Sciatic nerve (tissue), 2 donors: ENCODE measurements at places on chromosomes 4 and X.

GRCh38 chr4:185464183-185464582 lies 7.3 kb downstream of the CCDC110 start:
- no peak for DNase-seq

GRCh38 chrX:154661899-154662298 lies 8.5 kb upstream of the CTAG2 start:
- DNase-seq, result no peak

GRCh38 chr4:148254621-148255343 lies 187.4 kb downstream of the NR3C2 start:
- no peak for DNase-seq

- no peak for DNase-seq
These were observed 264.8 kb upstream of the LDB2 start for GRCh38 chr4:17163156-17163771.

GRCh38 chr4:6381571-6382123 lies 90.8 kb downstream of the PPP2R2C start:
- no peak for DNase-seq

DNA sequence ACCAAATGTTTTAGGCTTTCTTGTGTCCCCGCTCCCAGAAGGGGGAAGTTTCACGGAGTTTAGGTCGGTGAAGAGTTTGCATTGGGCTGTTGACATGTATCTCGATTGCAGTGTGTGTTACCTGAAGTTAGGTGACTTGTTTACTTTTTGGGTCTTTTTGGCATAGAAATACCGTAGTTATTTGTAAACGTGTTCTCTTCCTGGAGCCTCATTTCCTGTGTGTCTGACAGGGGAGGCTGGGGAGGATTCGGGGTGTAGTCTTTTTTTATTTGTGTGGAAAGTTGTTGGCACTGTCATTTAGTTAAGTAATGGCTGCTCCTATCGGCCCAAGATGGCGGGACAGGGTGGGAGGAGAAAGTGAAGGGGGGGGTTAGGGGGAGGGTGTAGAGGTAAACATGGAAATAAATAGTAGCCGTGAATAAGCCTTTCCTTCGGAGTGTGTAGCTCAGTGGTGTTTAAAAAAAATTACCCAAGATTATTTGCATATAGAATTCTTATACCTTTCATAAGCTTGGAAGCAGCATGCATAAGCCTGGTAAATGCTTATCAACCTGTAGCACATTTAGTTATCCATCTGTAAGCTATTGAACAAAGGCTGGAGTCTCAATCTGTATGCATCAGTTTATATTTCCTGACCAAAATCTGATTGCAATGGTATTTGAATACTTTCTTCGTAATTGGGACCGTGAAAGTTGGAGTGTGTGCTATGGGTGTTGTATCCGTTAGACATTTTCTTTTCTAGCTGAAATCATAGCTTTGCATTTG lies 1.6 kb downstream of the KDM6A start:
- DNase-seq, result no peak

DNA sequence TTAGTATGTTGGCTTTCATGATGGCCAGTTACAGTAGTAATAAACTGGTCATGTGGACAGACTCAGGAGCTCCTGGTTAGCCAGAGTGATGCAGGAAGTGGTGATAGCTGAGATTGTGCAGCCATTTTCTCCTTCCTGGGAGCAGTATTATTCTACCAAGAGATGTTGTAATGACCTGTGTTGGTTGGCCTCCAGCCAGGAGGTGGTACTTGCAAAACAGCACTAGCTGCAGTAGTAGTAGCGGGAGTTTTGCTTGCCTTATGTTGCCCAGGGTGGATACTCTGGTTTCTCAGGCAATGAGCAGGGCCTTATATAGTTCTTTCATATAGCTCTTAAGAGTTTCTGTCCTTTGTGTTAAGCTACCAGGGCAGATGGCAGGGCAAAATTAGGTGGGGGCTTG lies 998.8 kb downstream of the GLUD2 start:
- no peak for DNase-seq

DNA sequence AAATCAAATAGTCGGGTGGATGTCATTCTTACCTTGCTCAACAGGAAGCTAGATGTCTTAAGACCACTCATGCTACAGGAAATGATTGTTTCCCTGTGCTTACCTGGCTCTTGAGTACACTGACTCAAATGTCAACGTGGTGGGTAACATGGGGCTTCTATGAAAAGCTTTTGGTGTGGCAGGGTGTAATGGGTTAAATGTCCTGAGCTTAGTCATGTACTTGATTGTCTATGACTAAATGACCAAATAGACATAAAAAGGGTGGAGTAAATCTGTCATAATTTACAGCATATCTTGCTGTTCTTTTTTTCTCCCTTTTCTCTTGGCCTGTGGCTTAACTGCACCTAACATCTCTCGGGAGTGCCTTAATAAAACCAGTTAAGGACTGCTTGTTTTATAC lies 44.9 kb downstream of the CCNG2 start:
- DNase-seq, result no peak

DNA sequence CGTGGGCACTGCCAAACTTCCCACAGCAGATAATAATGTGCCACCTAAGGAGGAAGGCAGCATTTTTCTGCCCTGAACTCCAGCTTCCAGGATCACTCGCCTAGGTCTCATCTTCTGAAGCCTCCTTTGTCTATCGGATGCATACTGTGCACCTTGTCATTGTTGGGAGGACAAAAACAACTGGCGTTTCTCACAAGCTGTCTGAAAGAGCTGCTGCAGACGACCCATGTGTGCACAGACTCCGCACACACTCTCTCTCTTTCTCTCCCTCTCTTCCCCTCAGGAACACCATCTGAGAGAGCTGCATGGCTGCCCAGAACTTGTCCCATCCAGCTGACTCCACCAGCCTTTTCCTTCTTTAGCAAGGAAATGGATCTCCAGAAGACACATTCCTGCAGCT lies 83.0 kb downstream of the MAML3 start:
- no peak for DNase-seq

- no peak for DNase-seq
These were observed 140.2 kb downstream of the STIM2 start for GRCh38 chr4:27000820-27001219.

DNA sequence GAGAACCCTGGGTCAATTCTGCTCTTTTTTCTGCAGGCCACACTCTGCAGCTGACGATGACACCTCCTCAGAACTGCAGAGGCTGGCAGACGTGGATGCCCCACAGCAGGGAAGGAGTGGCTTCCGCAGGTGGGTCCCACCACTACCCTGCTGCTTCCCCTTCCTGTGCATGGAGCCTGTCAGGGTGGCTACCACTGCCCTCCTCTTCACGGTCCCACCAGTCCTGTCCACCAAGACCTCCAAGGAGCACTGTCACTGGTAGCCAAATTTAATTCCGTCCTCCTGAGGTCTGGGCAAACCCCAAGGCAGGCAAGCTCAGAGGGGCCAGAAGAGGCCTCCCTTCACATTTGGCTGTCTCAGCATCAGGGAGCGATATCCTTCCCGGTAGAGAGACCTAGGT lies 4.2 kb downstream of the CNGA2 start:
- DNase-seq, result peak; percentile 18

- no peak for DNase-seq
These were observed 380.8 kb downstream of the ANKRD50 start for GRCh38 chr4:124331781-124332180.

GRCh38 chr4:156194896-156195295 lies 241.2 kb upstream of the CTSO start:
- no peak for DNase-seq

DNA sequence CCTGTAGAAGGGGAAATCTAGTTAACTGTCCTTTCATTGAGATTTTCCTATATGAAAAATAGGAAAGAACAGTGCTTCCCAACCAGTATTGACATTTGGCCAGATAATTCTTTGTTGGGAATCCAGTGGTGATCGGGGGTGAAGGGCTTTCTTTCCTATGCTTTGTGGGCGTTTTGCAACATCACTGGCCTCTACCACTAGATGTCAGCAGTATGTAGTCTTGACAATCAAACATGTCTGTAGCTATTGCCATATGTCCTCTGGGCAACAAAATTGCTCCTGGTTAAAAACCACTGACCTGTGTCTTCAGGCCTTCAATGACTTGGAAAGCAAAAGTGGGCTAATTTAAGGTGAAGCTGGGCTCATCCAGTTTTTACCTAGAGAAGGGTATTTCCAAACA lies 658.5 kb downstream of the DACH2 start:
- no peak for DNase-seq

GRCh38 chr4:23881052-23881501 lies 8.8 kb downstream of the PPARGC1A start:
- DNase-seq, result no peak

DNA sequence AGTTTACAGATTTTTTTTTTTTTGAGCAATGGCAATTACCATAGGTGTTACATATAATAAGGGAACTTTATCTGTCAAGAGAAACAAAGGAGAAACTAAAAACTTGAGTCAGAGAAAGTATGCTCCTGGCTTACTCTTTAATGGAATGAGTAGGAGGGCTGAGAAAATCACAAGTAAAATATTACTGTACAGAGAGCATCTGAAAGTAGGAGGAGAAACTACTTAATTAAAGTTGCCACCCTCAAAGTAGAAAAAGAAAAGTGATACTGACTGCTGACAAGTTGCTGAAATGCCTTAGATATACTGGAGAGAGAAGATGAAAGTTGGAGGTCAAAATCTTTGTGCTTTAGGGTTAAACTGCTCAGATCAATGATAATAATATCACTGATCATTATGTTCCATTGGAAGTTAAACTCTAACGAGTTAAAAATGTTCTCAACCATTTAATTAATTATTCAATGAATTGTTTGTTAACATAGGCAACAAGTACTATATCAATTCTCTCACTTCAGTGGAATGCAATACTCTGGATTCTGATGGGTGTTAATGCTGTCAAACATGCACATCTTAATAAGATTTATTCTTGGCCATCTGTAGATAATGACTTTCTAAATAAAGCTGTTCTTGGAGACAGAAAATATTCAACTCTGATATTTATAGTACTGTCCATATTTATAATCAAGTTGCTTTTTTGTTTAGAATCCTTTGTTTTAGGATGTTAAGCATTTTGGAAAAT lies 61.2 kb upstream of the CAMK2D start:
- DNase-seq, result no peak

DNA sequence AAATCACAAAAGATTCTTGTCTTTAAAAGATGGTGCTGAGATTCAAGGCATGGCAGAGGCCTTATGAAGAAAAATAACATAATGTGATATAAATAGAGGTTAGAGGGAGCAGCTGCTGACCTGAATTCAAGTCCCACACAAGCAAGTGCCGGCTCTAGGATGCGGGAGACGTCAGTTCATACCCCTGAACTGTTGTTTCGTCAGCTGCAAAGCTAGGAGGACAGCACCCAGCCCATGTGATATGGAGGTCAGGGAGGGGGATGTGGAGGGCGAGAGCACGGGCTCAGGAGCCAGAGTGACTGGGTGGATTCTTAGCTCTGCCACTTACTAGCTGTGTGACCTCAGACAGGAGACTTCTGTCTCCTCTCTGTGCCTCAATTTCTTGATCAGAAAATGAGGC lies 77.9 kb downstream of the JAKMIP1 start:
- no peak for DNase-seq

DNA sequence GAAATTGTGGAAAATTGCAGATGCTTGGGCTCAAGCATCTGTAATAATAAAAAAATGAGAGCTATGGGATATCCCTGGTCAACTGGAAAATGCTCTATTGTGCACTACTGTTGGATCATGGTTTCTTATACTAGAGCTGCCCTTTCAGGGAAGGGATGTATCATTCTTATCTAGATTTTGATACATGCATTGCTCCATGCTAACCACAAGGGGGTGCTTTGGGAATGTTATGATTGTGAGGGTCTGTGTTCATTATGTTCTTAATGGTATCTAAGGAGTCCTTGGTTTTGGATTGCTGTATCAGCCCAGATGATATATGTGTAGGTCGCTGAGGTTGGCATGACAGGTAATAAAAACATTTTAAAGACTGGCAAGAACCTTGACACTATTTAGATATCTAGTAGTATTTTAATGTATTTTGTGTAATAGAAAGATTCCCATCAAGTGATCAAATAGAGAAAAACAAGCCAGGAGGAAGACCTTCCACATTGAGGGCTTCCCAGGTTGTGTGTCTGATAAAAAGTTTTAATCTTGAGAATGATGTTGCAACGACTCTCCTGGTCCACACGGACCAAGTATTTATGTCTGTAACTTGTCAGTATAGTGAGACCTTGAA lies 49.2 kb upstream of the TLR2 start:
- DNase-seq, result no peak

DNA sequence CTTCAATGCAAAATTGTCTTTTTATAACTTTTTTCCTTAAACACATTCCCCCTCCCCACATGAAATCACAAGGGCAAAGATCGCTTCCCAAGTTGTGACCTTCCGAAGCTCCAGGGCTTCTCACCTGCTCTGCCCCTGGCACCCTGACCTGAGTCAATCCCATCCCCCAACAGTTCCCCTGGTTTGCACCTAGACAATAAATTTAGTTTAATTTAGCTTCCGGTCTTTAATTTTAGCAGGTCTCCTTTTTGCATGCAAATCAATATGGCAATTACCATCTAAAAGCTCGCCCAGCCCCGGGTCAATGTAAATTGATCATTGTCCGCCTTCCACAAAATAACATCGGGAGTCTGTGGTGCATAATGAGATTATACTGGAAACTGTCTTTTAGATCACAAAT lies 6.8 kb downstream of the BCOR start:
- no peak for DNase-seq

- DNase-seq, result no peak
These were observed 4.3 kb downstream of the GNL3L start for GRCh38 chrX:54534271-54534670.

DNA sequence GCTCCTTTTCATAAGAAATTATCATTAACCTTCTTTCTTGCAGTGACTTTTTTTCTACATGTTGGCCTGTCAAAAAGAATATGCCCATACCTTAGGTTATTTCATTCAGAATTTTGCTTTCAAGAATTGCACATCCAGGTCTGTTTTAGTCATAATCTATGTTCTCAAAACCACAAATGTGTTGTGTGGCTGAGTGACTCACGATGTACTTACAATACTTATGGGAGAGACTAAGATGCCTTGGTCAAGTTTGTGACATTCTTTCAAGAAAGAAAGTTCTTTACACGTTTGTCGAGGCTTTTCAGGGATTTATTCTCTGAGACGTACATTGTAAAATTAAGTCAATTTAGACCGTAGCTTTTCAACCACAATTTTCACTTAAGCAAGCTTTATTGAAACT lies 396.7 kb downstream of the FSTL5 start:
- no peak for DNase-seq

DNA sequence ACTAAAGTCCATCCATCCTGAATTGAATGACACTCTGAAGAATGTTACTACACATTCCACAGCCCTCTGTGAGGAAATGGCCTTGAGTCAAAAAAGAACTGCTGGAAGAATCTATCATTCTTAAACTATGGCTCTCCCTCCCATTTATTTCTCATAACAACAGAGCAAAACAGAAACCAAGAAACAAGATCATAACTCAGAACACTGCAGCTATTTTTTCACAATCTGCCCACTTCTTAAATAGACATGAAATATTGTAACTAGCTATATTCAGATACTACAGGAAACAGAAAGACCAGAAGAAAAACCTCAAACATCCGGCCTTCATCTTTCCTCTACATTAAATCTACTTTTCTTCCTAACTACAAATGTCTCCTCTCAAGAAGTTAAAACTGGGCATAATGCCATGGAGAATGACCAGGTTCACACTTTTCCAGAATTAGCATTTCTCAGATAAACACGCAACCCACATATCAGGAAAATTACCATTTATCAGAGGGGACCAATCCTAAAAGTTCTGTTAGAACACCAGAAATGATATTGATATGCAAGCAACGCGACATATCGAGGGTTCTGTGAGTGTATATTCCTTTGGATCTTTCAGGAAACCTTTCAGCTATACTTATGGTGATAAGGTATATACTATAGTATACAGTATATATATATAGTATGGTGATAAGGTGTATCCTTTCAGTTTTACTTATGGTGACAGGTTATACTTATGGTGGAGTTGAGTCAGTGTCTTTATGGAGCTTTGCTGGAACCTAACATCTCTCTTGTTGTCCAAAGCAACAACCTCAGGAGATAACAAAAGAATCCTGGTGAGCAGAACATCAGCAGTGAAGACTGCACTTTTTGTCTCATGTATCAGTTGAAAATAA lies 60.4 kb upstream of the IRF2 start:
- DNase-seq, result no peak
